ENCODE measurements at places on chromosomes 5 and 9.

DNA sequence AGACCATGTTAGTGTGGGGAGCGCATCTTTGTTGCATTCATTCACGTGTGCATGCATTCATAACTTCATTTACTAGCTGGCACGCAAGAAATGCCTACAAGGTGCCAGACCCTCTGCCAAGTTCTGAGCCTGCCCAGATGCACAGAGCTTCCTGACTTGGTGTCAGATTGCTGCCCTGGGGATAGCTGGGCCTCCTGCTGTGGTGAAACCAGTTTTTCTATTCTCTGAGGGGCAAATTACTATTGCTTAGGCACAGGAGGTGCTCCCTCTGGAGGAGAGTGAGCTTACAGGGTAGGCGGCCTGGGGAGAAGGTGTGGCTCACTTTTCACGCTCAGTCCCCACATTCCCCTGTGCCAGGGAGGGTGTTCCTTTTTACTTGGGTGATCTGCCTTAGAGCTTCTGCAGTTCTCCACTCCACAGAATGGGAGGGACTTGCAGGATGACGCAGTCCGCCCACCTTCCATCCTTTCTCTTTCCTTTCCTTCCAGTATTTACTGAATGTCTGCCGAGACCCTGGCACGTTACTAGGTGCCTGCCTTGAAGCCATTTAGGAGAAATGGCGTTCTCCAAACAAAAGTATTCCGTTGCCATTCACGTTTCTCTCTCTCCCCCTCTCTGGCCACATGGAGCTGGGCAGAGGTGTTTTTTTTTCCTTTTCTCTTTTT lies 27.9 kb upstream of the CTNNA1 start:
- no peak for DNase-seq
- peaks cover 20% of the 10 kb centered on the region for H3K4me1 ChIP-seq
- peak overlapping the region; percentile 71 for H3K27ac ChIP-seq
- no peak overlapping the region for H3K4me3 ChIP-seq
- no peaks in the 10 kb centered on the region for H3K36me3 ChIP-seq
- no peaks in the 10 kb centered on the region for H3K27me3 ChIP-seq

GRCh38 chr9:20624201-20625002 lies 2.1 kb upstream of the MLLT3 start:
- peak overlapping the region; percentile 95 for H3K4me3 ChIP-seq
- H3K4me1 ChIP-seq = peaks cover 10% of the 10 kb centered on the region
- DNase-seq = no peak
- no peaks in the 10 kb centered on the region for H3K36me3 ChIP-seq
- H3K27me3 ChIP-seq = no peaks in the 10 kb centered on the region
- peak overlapping the region; percentile 95 for H3K27ac ChIP-seq

- no peaks in the 10 kb centered on the region for H3K27me3 ChIP-seq
- H3K36me3 ChIP-seq = no peaks in the 10 kb centered on the region
- no peak overlapping the region for H3K27ac ChIP-seq
- H3K4me1 ChIP-seq = peaks cover 41% of the 10 kb centered on the region
- no peak for DNase-seq
- H3K4me3 ChIP-seq = no peak overlapping the region
Measured at GRCh38 chr9:98142925-98143481, 24.0 kb upstream of the TRIM14 start.

DNA sequence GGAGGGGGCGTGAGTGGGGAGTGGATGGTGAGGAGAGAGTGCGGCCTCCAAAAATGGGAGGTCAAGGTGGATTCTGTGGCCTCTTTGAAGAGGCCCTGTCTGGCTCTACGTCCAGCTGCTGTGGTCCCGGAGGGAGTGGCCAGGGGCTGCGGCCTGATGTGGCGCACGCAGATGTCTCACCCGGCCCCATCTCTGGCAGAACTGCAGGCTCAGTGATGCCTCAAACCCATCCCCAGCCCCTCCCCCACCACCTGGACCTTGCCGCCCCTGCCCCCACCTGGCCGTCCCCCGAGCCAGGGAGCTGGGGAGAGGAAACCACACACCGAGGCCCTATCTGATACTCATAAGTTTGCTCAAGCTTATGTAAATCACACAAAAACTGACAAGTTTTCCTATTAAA lies 267.6 kb downstream of the PBX3 start:
- no peak for DNase-seq
- H3K36me3 ChIP-seq = no peaks in the 10 kb centered on the region
- no peaks in the 10 kb centered on the region for H3K4me1 ChIP-seq
- no peak overlapping the region for H3K4me3 ChIP-seq
- no peaks in the 10 kb centered on the region for H3K27me3 ChIP-seq

- no peaks in the 10 kb centered on the region for H3K27me3 ChIP-seq
- H3K27ac ChIP-seq = no peak overlapping the region
- H3K36me3 ChIP-seq = no peaks in the 10 kb centered on the region
- no peak overlapping the region for H3K4me3 ChIP-seq
- no peak for DNase-seq
- no peaks in the 10 kb centered on the region for H3K4me1 ChIP-seq
Measured at GRCh38 chr5:131254741-131255140, 9.1 kb upstream of the CDC42SE2 start.

DNA sequence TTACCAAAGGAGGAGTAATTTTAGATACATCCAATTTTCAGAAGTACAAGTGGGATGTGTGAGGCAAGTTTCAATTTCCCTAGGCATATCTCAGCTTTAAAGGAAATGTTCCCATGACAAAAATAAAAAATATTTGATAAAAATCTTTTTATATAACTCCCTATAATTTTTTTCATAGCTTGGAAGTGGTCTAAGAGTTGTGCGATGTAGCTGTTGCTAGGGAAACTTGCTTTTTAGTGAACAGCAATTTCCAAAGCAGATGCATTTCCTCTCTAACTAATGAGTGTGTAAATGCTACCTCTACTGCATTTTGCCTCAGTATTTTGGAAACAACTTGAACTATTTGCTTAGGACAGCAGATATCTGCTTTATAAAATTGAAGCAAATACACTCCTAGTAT lies 39.6 kb downstream of the MACIR start:
- no peak overlapping the region for H3K27ac ChIP-seq
- DNase-seq = no peak
- H3K4me1 ChIP-seq = no peaks in the 10 kb centered on the region
- no peak overlapping the region for H3K4me3 ChIP-seq
- H3K27me3 ChIP-seq = no peaks in the 10 kb centered on the region
- no peaks in the 10 kb centered on the region for H3K36me3 ChIP-seq

GRCh38 chr9:132404228-132404881 lies 2.3 kb downstream of the TTF1 start:
- H3K4me3 ChIP-seq = no peak overlapping the region
- no peak for DNase-seq

GRCh38 chr5:36777105-36777757 lies 99.3 kb upstream of the NIPBL start:
- H3K27ac ChIP-seq = no peak overlapping the region
- H3K4me1 ChIP-seq = no peaks in the 10 kb centered on the region
- no peak for DNase-seq
- no peaks in the 10 kb centered on the region for H3K27me3 ChIP-seq
- H3K4me3 ChIP-seq = no peak overlapping the region

- no peaks in the 10 kb centered on the region for H3K27me3 ChIP-seq
- no peak for DNase-seq
- H3K4me3 ChIP-seq = no peak overlapping the region
- H3K4me1 ChIP-seq = no peaks in the 10 kb centered on the region
- no peaks in the 10 kb centered on the region for H3K36me3 ChIP-seq
Measured at GRCh38 chr9:96232539-96233241, 69.3 kb downstream of the HSD17B3 start.

- no peak overlapping the region for H3K4me3 ChIP-seq
- no peak for DNase-seq
- no peaks in the 10 kb centered on the region for H3K4me1 ChIP-seq
- no peaks in the 10 kb centered on the region for H3K27me3 ChIP-seq
- H3K27ac ChIP-seq = no peak overlapping the region
- no peaks in the 10 kb centered on the region for H3K36me3 ChIP-seq
Measured at GRCh38 chr5:62555930-62556329, 22.7 kb upstream of the LRRC70 start.

- H3K27me3 ChIP-seq = no peaks in the 10 kb centered on the region
- H3K4me1 ChIP-seq = peaks cover 14% of the 10 kb centered on the region
- no peak for DNase-seq
- no peak overlapping the region for H3K4me3 ChIP-seq
- H3K27ac ChIP-seq = peak overlapping the region; percentile 25
- no peaks in the 10 kb centered on the region for H3K36me3 ChIP-seq
Measured at GRCh38 chr5:88732181-88732633, 150.8 kb downstream of the MEF2C start.

DNA sequence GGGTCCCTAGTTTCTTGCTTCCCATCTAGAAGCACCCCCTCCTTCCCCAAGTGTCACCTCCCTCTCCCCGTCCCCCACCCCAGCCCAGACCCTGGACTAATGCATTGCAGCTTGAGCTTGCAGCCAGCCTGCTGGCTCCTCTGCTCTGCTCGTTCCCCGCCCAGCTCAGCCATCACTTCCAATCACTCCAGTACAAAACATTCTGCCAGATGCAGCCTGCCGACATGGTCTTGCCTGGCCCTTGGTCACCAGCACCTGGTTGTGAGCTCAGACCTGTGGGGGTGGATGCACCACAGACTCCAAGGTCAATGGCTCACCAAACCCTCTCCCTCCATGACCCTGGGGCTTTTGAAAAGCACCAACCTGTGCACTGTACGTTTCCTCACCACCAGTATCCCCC lies 172.9 kb upstream of the SMIM23 start:
- no peak overlapping the region for H3K4me3 ChIP-seq
- no peaks in the 10 kb centered on the region for H3K36me3 ChIP-seq
- DNase-seq = no peak

- no peaks in the 10 kb centered on the region for H3K4me1 ChIP-seq
- no peak overlapping the region for H3K4me3 ChIP-seq
- H3K27me3 ChIP-seq = no peaks in the 10 kb centered on the region
- no peaks in the 10 kb centered on the region for H3K36me3 ChIP-seq
Measured at GRCh38 chr5:107776922-107777740, 106.4 kb upstream of the EFNA5 start.

GRCh38 chr9:80875947-80876346 lies 813.4 kb downstream of the TLE1 start:
- H3K27ac ChIP-seq = no peak overlapping the region
- no peaks in the 10 kb centered on the region for H3K4me1 ChIP-seq
- no peak for DNase-seq
- no peak overlapping the region for H3K4me3 ChIP-seq
- no peaks in the 10 kb centered on the region for H3K36me3 ChIP-seq
- no peaks in the 10 kb centered on the region for H3K27me3 ChIP-seq

- no peak overlapping the region for H3K4me3 ChIP-seq
- no peak for DNase-seq
- no peaks in the 10 kb centered on the region for H3K27me3 ChIP-seq
- no peaks in the 10 kb centered on the region for H3K36me3 ChIP-seq
- peaks cover 28% of the 10 kb centered on the region for H3K4me1 ChIP-seq
Measured at GRCh38 chr5:149062371-149063016, 368 bp downstream of the SH3TC2 start.

- peak overlapping the region; percentile 59 for H3K4me3 ChIP-seq
- peak overlapping the region; percentile 82 for H3K27ac ChIP-seq
- peaks cover 40% of the 10 kb centered on the region for H3K4me1 ChIP-seq
- peaks cover 14% of the 10 kb centered on the region for H3K27me3 ChIP-seq
- H3K36me3 ChIP-seq = no peaks in the 10 kb centered on the region
Measured at GRCh38 chr5:141875795-141876627, 2.2 kb downstream of the PCDH1 start.

GRCh38 chr5:14165375-14166106 lies 22.4 kb downstream of the TRIO start:
- H3K27me3 ChIP-seq = no peaks in the 10 kb centered on the region
- no peak for DNase-seq
- peaks cover 27% of the 10 kb centered on the region for H3K4me1 ChIP-seq

DNA sequence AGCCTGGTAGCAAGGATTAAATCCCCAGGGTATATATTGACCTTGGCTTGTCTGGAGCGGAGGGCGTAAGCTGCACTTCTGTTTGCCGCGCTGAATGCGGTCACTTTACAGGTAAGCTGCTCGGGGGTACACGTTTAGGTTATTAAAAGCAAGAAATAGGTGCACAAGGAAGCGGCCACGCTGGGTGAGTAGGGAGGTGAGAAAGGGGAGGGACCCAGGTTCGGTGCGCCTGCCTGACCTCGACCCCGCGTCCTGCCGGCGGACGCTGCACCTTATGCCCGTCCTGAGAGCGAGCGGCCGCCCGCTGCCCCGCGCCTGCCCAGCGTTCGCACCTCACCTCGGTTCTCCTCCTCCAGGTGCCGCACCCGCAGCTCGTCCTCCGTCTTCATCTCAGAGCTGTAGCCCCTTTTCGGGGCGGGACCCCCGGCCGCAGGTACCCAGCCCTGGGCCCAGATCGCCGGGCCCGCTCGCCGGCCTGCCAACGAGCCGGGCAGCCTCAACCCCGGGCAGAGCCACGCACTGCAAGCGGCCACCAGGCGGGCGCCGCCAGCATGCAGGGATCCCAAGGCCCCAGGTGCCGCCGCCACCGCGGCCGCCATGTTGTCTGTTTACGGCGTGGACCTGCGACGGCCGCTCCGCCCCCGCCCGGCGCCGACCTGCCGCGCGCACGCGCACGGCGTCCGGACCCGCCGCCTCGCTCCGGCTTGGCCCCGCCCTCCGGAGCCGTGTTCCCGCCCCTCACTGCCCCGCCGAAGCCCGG lies at the start of gene AUH:
Gene AUH (minus strand): TSS at position 628 of the 760 bp plus-strand sequence. CDS start 29 bp downstream, at position 599.
- H3K4me1 ChIP-seq = peaks cover 32% of the 10 kb centered on the region
- peak within 1 kb of the TSS; percentile 89 for H3K4me3 ChIP-seq
- peak within 1 kb of the TSS; percentile 89 for H3K27ac ChIP-seq
- H3K27me3 ChIP-seq = no peaks in the 10 kb centered on the region

DNA sequence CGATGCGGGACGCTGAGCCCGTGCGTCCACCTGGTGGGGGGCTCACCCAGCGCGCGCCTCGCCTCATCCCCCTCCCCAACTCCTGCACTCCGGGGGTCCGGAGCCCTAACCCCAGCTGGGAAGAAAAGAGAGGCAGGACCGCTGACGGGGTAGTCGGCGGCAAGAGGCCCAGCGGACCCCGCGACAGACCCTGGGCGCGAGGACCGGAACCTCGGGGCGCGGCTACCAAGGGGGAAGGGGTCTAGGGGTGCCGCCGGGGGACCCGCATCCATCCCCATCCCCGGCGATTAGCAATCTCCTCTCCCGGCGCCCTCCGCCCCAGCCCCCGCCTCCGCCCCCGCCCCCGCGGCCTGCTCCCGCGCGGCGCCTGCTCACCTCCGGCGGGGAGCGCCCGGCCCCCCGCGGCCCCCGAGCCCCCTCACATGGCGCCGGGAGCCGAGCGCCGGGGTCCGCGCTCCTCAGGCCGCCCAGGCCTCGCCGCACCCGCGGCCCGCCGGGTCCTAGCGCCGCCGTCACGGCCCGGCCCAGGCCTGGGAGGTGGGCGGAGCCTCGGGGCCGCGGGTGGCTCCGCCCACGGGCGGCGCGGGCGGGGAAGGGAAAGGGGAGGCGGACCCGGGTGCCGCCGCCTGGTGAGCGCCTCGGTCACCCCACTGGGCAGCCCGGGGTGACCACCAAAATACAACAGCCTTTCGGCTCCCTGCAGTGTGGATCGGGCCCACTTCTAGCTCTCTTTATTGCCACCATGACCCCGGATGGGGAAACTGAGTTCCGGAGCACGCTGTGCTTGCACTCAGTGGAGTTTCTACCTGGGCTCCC lies at the start of gene ST6GALNAC6:
Gene ST6GALNAC6 (minus strand): TSS at position 476 of the 816 bp plus-strand sequence. CDS start 1,622 bp downstream, outside the sequence.
- peaks cover 64% of the 10 kb centered on the region for H3K4me1 ChIP-seq
- peak within 1 kb of the TSS; percentile 97 for H3K27ac ChIP-seq
- peaks cover 19% of the 10 kb centered on the region for H3K36me3 ChIP-seq
- DNase-seq = no peak
- peak within 1 kb of the TSS; percentile 95 for H3K4me3 ChIP-seq

GRCh38 chr5:56625541-56625940 lies 189.8 kb upstream of the MAP3K1 start:
- H3K27ac ChIP-seq = no peak overlapping the region
- no peak for DNase-seq
- H3K4me1 ChIP-seq = no peaks in the 10 kb centered on the region
- H3K4me3 ChIP-seq = no peak overlapping the region
- H3K27me3 ChIP-seq = no peaks in the 10 kb centered on the region
- no peaks in the 10 kb centered on the region for H3K36me3 ChIP-seq

Data from vagina (tissue), 2 donors.